ENCODE measurements at places on chromosomes 3 and 15.
A peak's percentile ranks its signal among the peaks of the same experiment; 100 is the strongest.

DNA sequence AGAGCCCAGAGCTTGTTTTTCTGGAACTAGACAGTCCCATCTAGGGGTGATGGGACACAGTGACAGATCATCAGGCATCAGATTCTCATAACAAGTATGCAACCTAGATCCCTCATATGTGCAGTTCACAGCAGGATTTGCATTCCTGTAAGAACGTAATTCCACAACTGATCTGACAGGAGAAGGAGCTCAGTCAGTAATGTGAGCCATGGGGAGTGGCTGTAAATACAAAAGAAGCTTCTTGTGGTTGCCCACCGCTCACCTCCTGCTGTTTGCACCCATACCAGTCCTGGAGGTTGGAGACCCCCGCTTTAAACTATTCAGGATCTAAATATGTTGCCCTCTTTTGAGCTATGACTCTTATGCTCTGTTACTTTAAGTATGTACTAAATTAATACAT lies 167.3 kb downstream of the ALCAM start:
- no peak for DNase-seq

DNA sequence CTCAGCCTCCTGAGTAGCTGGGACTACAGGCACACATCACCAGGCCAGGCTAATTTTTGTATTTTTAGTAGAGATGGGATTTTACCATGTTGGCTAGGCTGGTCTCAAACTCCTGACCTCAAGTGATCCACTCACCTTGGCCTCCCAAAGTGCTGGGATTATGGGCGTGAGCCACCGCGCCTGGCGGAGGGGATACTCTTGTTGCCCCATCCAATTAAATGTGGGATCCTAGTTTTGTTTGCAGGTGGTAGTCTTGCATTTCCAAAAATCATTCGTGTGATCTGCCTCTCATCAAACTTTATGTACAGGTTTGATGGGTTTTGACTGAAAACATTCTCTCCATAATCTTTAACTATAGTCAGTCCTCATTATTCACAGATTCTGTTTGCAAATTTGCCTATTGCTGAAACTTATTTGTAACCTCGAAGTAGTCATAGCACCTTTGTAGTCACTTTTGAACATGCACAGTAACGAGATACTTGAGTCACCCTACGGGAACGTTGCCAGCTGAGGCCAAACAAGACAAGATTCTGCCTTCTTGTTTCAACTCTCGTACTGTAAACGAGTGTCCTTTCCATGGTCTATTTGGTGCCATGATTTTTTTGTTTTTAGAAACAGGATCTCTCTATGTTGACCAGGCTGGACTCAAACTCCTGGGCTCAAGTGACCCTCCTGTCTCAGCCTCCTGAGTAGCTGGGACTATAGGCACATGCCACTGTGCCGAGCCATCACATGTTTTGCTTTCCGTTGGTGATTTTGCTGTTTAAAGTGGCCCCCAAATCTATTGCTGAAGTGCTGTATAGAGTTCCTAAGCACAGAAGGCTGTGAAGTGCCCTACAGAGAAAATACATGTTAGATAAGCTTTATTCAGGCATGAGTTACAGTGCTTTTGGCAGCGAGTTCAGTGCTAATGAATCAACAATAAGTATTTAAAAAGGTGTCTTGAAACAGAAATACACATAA lies 8.1 kb upstream of the MAPK6 start:
- peak; percentile 61 for DNase-seq

- DNase-seq: no peak
These were observed 55.3 kb downstream of the RSRC1 start for GRCh38 chr3:158165141-158165655.

DNA sequence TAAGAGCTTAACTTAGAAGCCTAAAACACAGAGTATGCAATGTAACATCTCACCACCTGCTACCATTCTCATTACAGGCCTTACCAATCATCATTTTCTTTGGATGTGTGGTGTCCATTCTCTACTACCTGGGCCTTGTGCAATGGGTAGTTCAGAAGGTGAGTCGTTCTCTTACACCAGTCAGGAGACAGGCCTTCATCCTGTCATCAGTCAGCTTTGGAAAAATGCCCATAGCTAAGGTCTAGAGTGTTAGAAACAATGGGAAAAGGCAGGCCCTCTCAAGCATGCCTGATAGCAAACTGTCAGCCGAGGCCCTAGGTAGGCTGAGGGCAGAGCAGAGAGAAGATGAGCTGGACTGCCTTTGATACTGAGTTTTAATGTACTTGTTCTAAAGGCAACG lies 13.5 kb downstream of the SLC28A2 start:
- no peak for DNase-seq

GRCh38 chr3:50246517-50246954 lies 10.5 kb downstream of the GNAI2 start:
- peak; percentile 86 for DNase-seq

DNA sequence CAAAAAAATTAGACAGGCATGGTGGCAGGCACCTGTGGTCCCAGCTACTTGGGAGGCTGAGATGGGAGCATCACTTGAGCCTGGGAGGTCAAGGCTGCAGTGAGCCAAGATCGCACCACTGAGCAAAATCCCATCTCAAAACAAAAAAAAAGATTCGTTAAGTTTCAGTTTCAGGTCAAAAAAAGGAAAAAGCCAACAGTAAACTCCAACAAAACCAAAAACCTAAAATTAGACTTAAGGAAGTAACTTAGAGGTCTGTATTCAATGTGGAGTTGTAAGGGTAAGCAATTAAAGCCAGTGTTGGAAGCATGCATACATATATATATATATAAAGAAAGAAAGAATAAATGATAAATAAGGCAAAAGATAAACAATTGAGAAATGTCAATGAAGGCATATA lies 11.8 kb downstream of the KPNA1 start:
- DNase-seq: no peak

DNA sequence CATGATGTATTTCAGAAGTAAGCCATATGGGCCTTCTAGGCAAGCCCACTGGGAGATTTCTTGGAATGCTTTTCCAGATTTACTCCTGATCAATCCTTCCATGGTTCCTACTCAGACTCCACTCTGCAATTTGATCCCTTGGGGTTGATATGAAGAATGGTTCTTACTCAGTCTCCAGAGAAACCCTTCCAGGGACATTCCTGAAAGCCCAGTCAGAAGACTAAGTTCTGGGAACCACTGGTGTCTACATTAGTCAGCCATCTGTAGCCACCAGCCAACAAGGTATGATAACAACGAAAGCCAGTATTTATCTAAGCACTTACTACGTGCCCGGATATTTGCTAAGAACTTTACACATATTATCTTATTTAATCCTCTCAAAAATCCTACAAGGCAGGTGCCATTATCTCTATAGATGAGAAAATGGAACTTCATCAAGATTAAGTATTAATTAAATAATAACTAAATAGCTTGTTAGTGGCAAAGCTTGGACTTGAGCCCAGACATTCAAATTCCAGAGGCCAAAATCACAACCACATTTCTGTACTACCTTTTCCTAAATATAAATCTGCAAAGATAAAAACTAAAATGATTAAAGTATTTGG lies 32.7 kb downstream of the ZNF385D start:
- DNase-seq: no peak

DNA sequence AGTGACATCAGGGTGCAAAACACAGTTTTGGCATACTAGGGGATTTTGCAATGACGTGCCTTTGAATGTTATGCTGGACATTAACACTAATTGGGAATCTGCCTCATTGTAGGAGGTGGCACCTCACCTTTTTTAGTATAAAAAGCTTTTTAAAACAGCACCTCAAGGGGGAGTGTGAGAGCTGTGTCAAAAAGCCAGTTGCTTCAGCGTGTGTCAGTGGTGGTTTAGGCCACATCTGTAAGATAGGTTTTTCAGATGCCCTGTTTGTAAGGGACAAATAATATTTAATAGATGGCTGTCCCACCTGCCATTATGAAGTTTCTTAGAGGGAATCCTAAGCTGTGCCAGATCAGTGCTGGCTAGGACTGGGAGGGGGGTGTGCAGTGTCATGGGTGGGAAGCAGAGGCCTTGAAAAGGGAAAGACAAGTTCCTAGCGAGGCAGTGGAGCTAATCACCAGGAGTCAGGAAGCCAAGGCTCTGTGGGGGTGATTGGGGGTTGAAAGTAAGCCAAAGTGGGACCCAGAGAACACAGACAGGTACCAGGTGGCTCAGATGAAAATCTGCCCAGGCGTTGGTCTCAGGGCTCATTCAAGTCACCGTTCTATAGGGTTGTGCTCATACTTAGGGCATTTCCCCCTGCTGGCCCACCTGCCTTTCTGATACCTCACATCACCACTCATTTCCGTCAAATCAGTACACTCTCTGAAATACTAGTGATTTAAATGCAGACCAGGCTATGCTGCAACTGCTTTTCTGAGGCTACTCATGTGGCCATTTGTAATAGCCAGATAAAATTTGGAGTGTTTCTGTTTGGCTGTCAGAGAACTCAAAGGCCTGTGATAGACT lies 120.5 kb downstream of the BBX start:
- no peak for DNase-seq

DNA sequence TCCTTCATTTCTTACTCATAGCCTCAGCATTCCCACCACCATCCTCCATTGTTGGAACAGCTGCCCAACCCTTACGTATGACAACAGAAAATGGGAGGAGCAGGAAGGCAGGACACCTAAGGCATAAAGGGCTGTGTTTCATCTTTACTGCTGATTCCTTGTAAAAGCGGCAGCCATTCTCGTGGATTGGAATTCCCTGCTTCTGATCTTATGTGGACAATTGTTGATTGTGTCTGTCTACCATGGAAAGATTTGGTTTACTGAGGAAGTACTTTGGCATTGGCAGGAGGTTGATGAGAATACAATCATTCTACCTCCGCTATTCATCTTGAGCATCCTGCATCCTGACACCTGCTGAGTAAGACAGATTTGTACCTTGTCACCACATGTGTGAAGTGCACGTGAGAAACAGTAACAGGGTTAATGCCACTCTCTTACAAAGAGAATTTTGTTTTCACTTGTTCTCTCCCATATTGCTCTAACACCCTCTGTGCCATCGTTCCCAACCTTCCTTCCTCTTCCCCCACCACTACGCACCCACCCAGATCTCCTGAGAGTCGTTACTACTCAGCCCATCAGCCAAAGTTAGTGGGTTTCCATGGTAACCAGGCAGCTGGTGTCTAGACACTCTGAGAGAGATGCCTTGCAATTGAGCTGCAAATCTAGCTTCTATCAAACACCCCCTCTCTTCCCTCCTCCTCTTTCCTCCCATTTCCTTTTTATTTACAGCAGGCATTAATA lies 75.7 kb downstream of the GAP43 start:
- DNase-seq: no peak

DNA sequence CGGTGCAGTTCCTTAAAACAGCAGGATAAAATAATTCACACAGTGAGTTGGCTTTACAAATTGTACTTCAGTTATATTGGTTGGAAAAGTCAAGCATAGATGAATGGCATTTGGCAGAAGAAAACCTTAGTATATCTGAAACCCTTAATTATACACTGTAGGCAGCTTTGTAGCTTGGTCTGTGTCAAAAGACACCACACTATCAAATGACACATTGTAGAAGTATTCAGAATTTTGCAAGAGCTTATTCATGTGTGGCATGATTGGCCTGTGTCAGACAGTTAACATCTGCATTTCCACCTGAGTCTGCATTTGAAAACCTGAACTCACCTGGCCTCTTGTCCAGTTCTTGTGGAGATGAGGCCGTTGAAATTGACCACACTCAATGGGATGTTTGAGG lies 13.8 kb downstream of the TMEM266 start:
- no peak for DNase-seq

DNA sequence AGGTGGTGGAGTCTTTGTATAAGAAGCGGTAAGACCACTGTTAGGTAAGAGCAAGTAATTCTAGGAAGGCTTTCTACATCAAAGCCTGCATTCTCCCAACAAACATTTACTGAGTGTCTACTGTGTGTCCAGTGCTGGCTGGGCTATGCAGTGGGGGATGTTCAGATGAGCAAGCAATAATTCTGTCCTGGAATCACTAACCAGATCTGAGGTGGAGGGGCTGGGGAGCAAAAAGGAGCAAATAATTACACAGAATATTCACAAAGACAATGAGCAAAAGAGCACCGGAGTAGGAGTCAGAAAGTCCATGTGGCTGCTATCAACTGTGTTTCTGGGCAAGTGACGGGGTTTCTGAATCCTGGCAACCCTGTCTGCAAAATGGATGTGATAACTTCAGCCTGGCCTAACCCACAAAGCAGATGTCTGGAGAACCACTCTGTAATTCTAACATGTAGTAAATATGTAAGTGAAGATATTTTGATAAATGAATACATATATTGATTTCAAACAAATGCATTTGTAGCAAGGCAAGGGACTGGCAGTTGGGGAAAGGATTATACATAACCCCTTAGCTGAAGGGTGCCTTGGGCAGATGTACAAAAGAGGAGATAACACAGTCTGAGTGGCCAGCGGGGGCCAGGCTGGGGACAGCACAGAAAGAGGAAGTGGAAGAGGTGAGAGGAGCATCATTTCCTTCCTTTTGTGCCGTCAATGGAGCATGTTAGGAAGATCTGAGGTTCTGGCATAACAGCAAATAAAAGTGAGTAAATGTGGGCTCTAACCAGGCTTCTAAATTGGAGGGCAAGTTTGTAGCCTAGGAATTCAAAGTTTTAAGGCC lies 28.8 kb downstream of the CYP8B1 start:
- peak; percentile 24 for DNase-seq

GRCh38 chr3:120196812-120197211 lies 88.2 kb downstream of the GPR156 start:
- DNase-seq: no peak

DNA sequence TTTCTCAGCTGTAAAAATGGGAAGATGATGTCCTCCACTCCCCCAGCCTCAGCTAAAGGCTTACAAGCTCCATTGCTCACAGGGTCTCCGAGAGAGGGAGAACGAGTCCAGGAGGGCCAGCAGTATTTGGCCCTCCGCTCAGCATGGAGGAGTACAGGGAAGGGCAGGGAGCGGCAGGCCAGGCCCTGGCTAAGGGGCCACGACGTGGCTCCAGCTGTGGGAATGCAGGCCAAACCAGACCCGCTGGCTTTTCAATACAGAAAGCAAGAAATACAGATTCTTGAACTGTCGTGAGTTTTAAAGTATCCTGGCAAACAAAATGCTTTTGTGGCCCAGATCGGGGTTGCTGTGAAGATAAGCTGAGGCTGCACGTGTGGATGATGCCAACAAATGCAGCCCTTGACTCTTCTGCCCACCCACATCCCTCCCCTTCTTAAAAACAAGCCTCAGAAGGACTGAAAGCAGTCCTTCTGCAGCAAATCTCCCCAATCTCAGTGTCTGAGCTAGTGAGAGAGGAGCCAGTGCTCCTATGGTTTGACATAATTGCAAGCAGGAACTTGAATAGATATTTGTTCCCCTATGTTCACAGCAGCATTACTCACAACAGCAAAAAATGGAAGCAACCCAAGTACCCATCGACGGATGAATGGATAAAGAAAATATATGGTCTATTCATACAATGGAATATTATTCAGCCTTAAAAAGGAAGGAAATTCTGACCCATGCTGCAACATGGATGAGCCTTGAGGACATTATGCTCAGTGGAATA lies 18.5 kb upstream of the FBLN2 start:
- no peak for DNase-seq

GRCh38 chr3:134904241-134904771 lies 109.2 kb downstream of the EPHB1 start:
- peak; percentile 19 for DNase-seq

Data from stimulated activated naive CD8-positive, alpha-beta T cell treated with anti-CD3 and anti-CD28 coated beads, Interleukin-15, Interleukin-2, amounts not matched to agents 100 U/mL and 50 U/mL, for 24 hours (primary cell).